HAP-1 (cell line): ENCODE measurements at places on chromosomes 5 and 9.

GRCh38 chr5:111427762-111428161, 84.6 kb downstream of the STARD4 start:
- no peak for DNase-seq

- DNase-seq = no peak
Observed at GRCh38 chr9:7799944-7800285, 337 bp upstream of the DMAC1 start.

DNA sequence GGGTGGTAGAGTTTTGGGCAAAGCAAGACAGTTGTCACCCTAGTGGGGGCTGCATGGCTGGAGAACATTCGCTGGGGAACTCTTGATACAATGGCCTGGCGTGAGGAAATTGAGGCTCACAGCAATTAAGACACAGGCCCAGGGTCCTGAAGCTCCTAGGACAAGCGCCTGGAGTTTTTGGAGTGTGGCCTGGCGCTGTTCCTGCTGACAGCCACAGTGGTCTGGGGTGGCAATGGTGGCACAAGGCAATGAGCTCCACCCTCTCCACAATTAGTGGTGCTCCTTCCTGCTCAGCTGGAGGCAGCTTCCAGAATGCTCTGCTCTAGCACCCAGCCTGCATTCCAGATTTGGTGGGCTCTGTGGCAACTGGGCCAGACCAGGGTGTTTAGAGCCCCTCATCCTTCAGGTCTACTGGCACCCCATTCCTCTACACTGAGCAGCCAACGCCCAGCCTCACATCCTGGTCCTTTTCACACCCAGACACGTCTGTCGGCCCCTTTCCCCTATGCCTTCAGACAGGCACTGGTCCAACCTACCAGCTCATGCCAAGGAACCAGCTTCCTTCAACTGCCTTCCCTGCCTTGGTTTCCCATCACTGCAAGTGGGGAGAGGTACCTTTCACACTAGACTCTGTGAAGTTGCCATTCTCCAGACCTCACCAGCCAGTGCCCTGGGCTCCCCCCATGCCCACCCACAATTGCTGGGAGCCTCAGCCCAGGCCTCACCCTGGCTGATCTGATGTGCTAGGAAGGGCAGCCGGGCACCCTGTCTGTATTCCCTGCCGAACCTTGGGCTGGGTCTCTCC, 138.1 kb upstream of the COL5A1 start:
- no peak for DNase-seq

DNA sequence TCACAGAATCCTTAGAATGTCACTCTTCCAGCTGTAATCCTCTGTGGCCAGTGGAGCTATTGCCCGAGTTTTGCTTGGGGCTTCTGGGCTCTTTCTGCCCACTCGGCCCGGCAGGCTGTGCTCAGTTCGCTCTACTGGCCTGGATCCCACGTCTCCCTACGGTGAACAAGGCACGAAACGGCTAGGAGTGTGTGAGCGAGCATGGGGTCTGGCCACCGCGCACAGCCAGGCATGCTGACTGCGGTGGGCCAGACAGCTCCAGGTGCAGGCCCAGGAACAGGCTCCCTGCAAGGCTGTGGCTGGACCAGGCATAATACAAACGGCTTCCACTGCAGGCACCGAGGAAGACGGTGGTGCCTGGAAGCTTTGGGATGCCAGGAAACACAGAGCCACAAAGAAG, 2035.5 kb upstream of the ACO1 start:
- DNase-seq = no peak

GRCh38 chr5:141343242-141343952, at the start of gene PCDHGA3:
PCDHGA3 (plus strand) TSS chr5:141343829; CDS start chr5:141344034, 205 bp downstream.
- DNase-seq = no peak

DNA sequence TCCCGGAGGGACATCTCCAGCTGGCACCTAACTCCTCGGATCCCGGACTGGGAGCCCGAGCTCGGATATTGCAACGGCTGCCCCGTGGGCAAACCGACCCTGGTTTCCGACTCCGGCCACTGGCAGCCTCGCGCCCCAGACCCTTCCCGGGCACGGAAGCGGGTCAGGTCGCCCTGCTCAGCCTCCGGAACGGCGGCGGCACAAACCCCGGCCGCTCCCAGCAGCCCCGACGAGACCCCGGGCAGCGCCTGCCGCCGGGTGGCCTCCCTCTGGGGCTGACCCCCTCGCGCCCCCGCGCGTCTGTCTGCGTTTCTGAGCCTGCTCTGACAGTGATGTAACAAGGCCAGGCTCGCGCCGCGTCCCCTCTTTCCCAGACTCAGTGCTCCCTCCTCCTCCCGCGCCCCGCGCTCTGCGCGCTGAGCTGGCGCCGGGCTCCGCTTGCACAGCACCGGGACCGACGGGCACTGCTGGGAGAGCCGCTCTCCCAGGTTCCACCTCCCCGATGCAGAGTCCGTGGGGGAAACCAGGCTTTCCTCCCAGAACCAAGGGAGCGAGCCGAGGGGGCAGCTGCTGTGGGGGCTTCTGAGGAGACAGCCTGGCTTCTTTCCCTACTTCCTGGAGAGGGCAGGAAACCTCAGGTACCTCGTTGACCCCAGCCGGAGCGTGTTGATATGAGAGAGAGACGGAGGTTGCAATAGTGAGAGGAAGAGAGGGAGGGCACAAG, at the start of gene TMEM215:
Gene TMEM215 (plus strand): TSS at position 373 of the 724 bp plus-strand sequence. CDS start 644 bp downstream, outside the sequence.
- DNase-seq = no peak

DNA sequence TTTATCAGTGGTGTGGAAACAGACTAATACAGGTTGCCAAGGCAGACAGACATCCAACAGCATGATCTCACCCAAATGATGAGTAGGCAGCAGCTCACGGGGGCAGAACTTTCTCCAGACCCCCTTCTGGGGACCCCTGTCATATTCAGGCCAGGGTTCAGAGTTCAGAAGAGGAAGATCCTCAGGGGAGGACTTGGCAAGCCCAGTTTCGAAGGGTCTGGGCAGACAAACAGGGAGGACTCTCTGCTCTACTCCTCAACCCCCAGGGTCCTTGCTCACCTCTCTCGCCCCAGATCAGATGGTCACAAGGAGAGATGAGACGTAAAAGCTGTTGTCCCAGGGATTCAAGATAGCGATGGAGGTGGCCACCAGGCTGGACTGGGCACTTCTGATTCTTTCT, 215.1 kb upstream of the MVB12B start:
- no peak for DNase-seq

DNA sequence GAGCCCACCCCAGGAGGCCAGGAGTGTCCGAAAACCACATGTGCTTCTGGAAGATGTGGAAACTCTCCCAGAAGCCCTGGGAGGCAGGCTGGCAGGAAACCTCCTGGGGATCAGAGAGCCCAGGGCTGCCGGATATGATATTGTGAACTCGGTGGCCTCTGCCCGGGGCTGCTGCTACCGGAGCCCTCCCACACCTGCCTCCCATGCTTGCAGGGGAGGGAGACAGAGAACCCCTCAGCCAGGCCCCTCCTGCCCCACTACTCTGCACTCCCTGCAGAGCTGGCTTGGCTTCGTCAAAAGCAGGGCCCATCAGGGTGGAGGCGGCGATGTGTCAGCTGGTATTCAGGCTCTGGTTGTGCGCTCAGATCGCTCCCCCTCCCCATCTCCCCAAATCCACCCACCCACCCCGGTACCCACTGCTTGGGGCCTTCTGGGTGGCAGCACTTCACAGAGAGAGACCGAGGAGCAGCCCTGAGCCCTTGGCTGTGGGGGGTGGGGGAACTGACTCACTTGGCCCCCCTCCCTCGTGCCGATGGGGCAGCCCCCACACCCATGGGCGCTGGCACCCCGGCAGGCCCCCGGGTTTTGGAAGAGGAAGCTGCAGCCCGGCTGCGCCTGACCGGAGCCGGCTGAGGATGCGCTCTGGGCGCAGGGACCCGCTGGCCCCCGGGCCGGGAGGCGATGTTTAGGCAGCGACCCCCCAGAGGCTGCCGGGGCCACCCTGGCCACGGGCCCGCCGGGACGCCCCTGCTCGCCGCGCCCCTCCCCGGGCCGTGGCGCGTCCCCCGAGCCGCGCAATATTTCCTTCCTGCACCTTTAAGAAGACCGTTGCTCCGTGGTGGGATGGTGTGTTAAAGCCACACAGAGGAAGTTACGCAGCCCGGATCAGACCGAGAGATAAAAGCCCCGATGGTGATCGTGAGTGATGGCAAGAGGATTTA, 786 bp upstream of the NTNG2 start:
- peak; percentile 33 for DNase-seq

DNA sequence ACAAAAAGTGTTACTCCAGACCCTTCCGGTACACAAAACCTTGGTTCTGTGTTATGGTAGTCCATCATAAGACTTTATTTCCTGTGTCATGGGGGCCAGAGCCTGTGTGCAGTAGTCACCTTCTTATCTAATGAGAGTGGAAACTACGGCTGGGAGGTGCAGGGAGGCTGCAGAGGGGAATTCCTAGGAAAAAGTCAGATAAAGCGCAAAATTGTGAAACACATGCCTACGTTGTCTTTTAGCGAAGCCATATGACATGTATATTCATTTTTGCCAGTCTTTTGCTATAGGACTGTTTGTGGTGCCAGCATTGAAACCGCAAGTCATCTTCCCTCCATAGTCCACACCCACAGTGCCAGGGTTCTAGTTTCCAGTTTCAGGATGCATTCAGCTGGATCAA, 80.7 kb downstream of the PPARGC1B start:
- no peak for DNase-seq

GRCh38 chr9:122463828-122464632, 13.7 kb downstream of the OR1J1 start:
- no peak for DNase-seq

DNA sequence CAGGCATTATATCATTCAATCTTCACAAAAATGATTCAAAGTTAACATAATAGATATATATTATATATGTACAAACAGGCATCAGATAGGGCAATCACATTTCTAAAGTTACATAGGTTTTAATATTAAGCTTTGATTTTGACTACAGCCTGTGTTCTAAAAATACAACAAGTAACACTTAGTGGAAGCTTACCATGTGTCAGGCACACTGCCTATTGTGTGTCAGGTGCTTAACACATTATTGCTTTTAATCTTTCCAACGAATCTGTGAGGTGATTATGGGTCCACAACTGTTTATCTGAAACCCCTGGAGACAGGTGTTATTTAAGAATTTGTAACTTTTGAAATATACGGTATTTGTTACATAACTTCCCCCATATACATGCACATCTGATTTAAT, 25.2 kb downstream of the FBN2 start:
- no peak for DNase-seq

DNA sequence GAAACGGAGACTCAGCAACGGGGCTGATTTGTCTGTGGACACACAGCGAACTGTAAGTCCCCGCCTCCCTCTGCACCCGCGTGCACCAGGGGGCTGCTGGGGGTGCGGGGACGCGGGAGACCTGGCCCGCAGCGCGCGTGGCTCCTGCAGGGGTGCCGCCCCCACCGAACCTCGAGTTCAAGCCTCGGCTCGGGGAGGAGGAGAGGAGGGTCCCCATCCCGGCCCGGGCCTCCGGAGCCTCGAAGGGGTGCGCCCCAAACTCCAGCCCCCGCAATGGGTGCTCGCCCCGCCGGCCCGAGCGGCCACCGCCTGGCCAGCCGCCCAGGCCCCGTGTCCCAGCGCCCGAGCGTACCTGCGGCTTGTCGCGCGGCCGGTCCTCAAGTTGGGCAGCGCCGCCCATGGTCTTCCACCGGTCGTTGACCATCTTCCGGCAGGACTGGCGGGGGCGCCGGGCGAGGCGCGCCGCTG, 829 bp downstream of the FIBCD1 start:
- no peak for DNase-seq

DNA sequence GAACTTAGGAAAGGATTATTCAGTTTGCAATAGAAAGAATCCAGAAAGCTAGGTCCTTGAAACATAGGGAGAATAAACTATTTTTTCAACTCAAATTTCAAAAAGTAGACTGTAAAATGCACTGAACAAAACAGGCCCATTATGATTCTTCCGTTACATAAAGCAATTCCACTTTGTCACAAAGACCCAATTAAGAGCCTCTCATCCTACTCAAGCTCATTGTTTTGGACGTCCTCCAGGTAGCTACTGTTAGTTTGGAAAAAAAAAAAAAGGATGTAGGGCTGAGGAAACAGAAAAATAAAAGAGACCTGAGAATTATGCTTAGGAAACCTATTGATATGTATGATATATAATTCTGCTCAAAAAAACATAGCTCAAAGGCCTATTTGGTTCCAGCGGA, 74.0 kb downstream of the DIRAS2 start:
- no peak for DNase-seq

DNA sequence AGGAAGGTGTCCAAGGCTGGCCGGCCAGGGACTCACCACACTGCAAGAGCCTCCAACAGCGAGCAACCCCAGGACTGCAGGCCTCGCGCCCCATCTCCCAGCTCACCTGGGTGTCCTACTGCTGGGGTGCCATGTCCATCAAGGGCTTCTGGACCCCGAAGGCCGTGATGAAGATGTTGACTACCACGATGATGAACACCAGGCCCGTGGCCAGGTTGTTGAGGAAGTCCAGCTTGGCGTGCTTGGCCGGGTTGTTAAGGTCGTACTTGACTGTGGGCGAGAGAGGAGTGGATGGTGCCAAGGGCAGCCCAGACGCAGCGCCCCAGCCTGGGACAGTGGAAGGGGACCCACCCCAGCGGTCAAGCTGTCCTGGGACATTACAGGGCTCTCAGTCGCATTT, 9.3 kb downstream of the NINJ1 start:
- DNase-seq = no peak

- no peak for DNase-seq
Observed at GRCh38 chr9:87180361-87180760, 233.1 kb upstream of the GAS1 start.

- no peak for DNase-seq
Observed at GRCh38 chr5:170168002-170168401, 62.3 kb downstream of the FOXI1 start.

GRCh38 chr5:100691085-100691484, 155.9 kb downstream of the FAM174A start:
- DNase-seq = no peak

GRCh38 chr9:129919841-129920240, 84.6 kb downstream of the USP20 start:
- no peak for DNase-seq
